ENCODE measurements at places on chromosomes 11 and 22. TPM values are rescaled to one million over a fixed set of nuclear protein-coding genes. Genes with fewer than 3 reads are reported as not detected.

DNA sequence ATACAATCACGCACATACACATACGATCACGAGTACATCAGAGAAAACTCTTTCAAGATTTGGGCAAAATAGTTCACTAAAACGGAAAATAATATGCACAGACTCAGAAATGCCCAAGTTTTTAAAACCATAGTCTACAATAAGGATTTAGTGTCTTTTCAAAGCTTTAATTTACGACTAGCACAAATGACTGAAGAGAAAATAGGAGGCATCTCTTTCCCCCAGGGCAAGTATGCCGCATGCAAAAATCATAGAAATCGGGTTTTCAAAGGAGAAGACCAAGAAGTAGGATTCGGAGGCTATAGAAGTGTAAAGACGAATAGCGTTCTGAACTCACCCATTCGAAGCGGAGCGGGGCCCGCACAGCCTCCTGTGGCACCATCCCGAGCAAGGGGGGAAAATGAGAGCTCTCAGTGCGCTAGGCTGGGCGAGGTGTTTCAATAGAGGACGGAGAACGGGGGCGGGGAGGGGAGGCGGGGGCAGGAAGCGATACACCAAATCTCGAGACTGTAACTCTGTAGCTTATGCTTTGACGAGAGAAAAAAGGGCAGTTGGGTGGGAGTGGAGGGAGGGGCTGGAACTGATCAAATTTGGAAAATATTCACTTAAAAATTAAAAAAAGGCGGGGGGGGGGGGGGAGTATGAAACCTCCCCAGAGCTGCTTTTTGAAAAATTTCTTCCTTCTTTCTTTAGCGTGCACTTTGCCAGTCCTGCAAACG, 15.8 kb downstream of the BLID start:
- H3K4me3 ChIP-seq, result peak overlapping the region; percentile 7
- no peaks in the 10 kb centered on the region for H3K36me3 ChIP-seq
- DNase-seq, result peak; percentile 11
- H3K27ac ChIP-seq, result peak overlapping the region; percentile 83
- H3K27me3 ChIP-seq, result peaks cover 6% of the 10 kb centered on the region
- no peaks in the 10 kb centered on the region for H3K4me1 ChIP-seq

- H3K36me3 ChIP-seq, result no peaks in the 10 kb centered on the region
- H3K4me1 ChIP-seq, result peaks cover 3% of the 10 kb centered on the region
- peak within 1 kb of the TSS; percentile 63 for H3K27ac ChIP-seq
Observed at GRCh38 chr11:113974741-113975470, at the start of gene HTR3A. TSS of gene HTR3A (plus strand) at chr11:113975108. CDS start at chr11:113975326, 218 bp downstream.

- no peak overlapping the region for H3K27ac ChIP-seq
- H3K36me3 ChIP-seq, result no peaks in the 10 kb centered on the region
- peaks cover 9% of the 10 kb centered on the region for H3K27me3 ChIP-seq
- no peaks in the 10 kb centered on the region for H3K4me1 ChIP-seq
- no peak for DNase-seq
Observed at GRCh38 chr22:19753090-19753842, 7.3 kb upstream of the TBX1 start.

DNA sequence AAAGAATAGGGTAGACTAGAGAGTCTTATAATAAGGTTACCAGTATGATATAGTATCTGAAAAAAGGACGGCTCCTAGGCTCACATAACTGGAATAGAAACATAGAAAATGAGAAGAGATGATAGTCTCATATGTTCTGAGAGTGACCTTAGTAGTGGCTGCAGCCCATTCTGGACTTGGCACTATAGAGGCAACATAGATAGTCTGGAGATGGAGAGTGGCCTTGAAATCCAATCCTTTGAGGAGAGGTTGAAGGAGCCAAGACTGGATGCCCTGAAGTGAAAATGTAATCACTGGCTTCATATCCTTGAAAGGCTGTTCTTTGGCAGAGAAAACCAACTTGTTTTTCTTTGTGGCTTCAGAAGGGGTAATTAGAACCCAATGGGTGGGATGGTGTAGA, 81.1 kb downstream of the STIM1 start:
- no peak overlapping the region for H3K4me3 ChIP-seq
- DNase-seq, result no peak
- H3K27me3 ChIP-seq, result no peaks in the 10 kb centered on the region

Gene C22orf42
- 1.0 TPM for total RNA-seq
